ENCODE measurements at places on chromosomes 13 and 19.

- no peaks in the 10 kb centered on the region for H3K4me1 ChIP-seq
- H3K36me3 ChIP-seq: no peaks in the 10 kb centered on the region
- no peak for DNase-seq
- no peak overlapping the region for H3K27ac ChIP-seq
These were observed 369.7 kb upstream of the TSHZ3 start for GRCh38 chr19:31718898-31719297.

GRCh38 chr13:110402299-110403069, 95.4 kb downstream of the COL4A2 start:
- no peaks in the 10 kb centered on the region for H3K4me1 ChIP-seq
- no peak overlapping the region for H3K4me3 ChIP-seq
- 0 out of 2 replicates have a peak, but pooled peaks cover 2% of the 10 kb centered on the region for H3K27me3 ChIP-seq
- no peak for DNase-seq
- H3K27ac ChIP-seq: no peak overlapping the region

DNA sequence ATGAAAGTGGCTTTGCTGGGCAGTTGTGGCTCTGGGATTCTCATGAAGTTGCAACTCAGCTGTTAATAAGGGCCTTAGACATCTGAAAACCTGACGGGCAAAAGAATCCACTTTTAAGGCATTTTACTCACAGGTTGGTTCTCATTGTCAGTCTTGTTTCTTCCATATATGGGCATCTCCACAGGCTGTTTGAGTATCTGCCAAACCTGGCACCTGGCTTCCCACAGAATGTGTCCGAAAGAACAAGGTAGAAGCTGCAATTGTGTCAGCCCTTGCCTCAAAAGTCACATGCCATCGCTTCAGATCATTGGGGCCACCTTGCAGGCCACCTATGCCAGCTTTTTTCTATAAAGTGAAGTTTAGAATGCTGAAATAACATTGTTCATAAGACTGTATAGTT, 102.4 kb downstream of the KCTD12 start:
- no peaks in the 10 kb centered on the region for H3K4me1 ChIP-seq
- H3K4me3 ChIP-seq: no peak overlapping the region
- no peaks in the 10 kb centered on the region for H3K27me3 ChIP-seq
- H3K27ac ChIP-seq: no peak overlapping the region
- H3K36me3 ChIP-seq: no peaks in the 10 kb centered on the region
- no peak for DNase-seq

- H3K4me1 ChIP-seq: no peaks in the 10 kb centered on the region
- no peak overlapping the region for H3K4me3 ChIP-seq
- H3K36me3 ChIP-seq: no peaks in the 10 kb centered on the region
- peak; percentile 45 for DNase-seq
These were observed 42.4 kb upstream of the ZNF737 start for GRCh38 chr19:20607943-20608342.

- H3K36me3 ChIP-seq: no peaks in the 10 kb centered on the region
- H3K27me3 ChIP-seq: no peaks in the 10 kb centered on the region
- DNase-seq: no peak
These were observed 14.3 kb downstream of the VSTM2B start for GRCh38 chr19:29540114-29540513.

DNA sequence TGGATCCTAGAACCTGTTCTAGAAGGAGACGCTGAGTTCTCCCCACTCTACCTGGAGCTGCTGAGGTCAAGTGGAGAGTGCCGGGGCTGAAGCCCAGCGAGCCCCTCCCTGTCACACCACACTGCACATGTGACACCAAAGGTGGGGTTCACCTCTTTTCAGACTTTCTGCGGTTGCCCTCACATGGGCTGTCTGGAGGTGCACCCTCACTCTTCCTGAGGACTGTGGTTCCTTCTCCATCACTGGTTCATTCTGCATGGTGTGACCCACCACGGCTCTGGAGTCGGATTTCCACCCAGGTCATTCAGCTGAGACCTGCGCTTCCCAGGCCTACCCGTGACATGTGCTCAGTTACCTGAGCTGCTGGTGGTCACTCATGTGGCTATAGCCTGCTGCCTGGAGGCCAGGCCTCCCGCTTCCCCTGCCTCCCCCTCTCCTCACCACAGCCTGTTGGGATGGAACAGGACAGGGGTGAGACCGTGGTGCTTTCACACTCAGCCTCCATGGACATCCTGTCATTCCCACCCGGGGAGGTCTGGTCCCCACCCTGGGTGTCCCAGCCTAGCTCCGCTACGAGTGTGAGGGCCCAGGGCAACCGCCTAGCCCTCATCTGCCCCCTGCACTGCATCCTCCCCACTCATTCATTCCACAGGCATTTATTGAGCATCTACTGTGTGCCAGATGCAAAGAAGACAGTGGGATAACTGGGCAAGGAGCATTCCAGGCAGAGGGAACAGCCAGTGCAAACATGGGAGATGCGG, 605 bp upstream of the A1BG start:
- H3K27me3 ChIP-seq: no peaks in the 10 kb centered on the region
- H3K4me3 ChIP-seq: no peak overlapping the region
- H3K36me3 ChIP-seq: no peaks in the 10 kb centered on the region
- no peak overlapping the region for H3K27ac ChIP-seq
- H3K4me1 ChIP-seq: peaks cover 5% of the 10 kb centered on the region
- no peak for DNase-seq

GRCh38 chr19:33484226-33484774, 37.3 kb downstream of the PEPD start:
- no peak overlapping the region for H3K27ac ChIP-seq
- DNase-seq: no peak
- H3K36me3 ChIP-seq: no peaks in the 10 kb centered on the region
- no peak overlapping the region for H3K4me3 ChIP-seq

DNA sequence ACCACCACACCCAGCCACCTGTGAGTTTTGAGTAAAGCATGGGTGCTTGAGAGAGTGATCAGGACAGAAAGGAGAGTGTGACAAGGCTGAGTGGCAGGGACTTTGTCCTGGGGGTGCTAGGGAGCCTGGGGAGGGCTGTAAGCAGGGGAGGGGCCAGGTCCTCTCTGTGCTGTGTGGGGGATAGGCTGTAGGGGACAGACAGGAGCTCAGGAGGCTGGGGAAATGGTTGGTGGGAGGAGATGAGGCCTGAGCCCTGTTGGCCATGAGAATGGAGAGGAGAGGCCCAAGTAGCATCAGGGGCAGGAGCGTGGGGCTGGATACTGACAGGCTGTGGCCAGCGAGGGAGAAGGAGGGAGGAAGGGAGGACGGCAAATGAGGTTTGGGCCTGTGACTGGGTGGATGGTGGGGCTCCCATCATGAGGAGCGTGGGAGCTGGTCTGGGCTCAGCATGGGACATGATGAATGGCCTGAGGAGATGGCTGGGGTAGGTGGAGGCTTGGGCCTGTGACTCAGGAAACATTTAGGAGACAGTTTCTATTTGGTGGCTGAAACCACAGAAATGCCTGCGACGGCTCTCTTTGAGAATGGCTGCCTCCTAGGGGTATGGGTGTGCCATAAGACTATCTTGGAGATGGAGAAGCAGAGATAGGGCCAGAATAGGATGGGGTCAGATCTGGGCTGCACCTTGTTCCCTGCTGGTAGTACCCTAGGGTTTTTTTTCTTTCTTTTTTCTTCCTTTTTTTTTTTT, 25.0 kb downstream of the GRIN2D start:
- H3K4me1 ChIP-seq: no peaks in the 10 kb centered on the region
- H3K27ac ChIP-seq: no peak overlapping the region
- no peaks in the 10 kb centered on the region for H3K27me3 ChIP-seq
- no peak overlapping the region for H3K4me3 ChIP-seq
- H3K36me3 ChIP-seq: no peaks in the 10 kb centered on the region

- no peaks in the 10 kb centered on the region for H3K36me3 ChIP-seq
- no peak overlapping the region for H3K27ac ChIP-seq
- H3K4me1 ChIP-seq: peaks cover 3% of the 10 kb centered on the region
- DNase-seq: peak; percentile 83
- H3K4me3 ChIP-seq: no peak overlapping the region
These were observed 6.5 kb downstream of the RAB11B start for GRCh38 chr19:8396563-8397203.

DNA sequence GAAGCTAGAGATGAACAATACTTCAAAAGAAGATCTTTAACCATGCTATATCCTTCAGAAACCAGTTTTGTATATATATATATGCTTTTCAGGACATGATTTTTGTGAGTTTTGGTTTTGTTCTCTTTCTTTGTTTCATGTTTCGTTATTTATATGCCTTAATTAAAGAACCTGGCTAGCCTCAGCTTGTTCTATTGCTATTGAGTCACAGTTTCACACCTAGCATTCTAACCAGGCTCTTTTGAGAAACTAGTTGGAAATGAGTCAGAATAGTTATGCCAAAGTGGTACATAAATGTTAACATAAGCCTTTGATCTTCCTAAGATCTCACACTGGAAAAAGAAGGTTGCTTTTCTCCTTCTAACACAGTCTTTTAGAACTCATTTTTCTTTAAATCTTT, 1925.2 kb downstream of the OLFM4 start:
- no peak for DNase-seq
- no peaks in the 10 kb centered on the region for H3K36me3 ChIP-seq
- H3K27ac ChIP-seq: no peak overlapping the region
- no peaks in the 10 kb centered on the region for H3K4me1 ChIP-seq

GRCh38 chr13:40309881-40310280, 356.6 kb downstream of the FOXO1 start:
- DNase-seq: no peak
- H3K27ac ChIP-seq: no peak overlapping the region
- no peaks in the 10 kb centered on the region for H3K27me3 ChIP-seq
- no peak overlapping the region for H3K4me3 ChIP-seq

- H3K36me3 ChIP-seq: no peaks in the 10 kb centered on the region
- DNase-seq: no peak
- H3K4me1 ChIP-seq: no peaks in the 10 kb centered on the region
- H3K27ac ChIP-seq: no peak overlapping the region
- H3K27me3 ChIP-seq: no peaks in the 10 kb centered on the region
These were observed 17.8 kb downstream of the KCTD15 start for GRCh38 chr19:33814181-33815165.

- no peak overlapping the region for H3K4me3 ChIP-seq
- no peak for DNase-seq
- no peaks in the 10 kb centered on the region for H3K27me3 ChIP-seq
These were observed 252.4 kb downstream of the UQCRFS1 start for GRCh38 chr19:28960586-28960985.

- no peaks in the 10 kb centered on the region for H3K4me1 ChIP-seq
- no peaks in the 10 kb centered on the region for H3K27me3 ChIP-seq
- H3K27ac ChIP-seq: no peak overlapping the region
These were observed 90.1 kb downstream of the SLITRK6 start for GRCh38 chr13:85709072-85709471.

DNA sequence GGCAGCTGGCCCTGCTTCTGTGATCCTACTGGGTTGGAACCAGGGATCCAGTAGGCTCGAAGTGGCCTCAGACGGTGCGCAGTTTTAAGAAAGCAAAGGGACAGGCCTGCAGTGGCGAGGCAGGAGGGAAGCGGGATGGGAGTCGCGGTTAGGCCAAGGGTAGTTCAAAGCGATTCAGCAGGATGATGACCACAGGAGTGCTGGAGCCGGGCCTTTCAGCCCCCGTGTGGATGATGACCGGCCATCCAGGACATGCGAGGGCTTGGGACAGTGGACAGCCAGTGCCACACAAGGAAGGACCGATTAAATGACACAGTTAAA, 854 bp downstream of the RNASEH2B start:
- H3K27ac ChIP-seq: peak overlapping the region; percentile 74
- peak overlapping the region; percentile 93 for H3K4me3 ChIP-seq
- no peaks in the 10 kb centered on the region for H3K27me3 ChIP-seq
- no peak for DNase-seq
- H3K36me3 ChIP-seq: no peaks in the 10 kb centered on the region

- DNase-seq: no peak
- H3K27ac ChIP-seq: no peak overlapping the region
- H3K36me3 ChIP-seq: no peaks in the 10 kb centered on the region
- no peaks in the 10 kb centered on the region for H3K4me1 ChIP-seq
- H3K27me3 ChIP-seq: no peaks in the 10 kb centered on the region
- no peak overlapping the region for H3K4me3 ChIP-seq
These were observed 1077.7 kb upstream of the SLC10A2 start for GRCh38 chr13:104143760-104144416.

GRCh38 chr19:39127812-39128515, 2.4 kb downstream of the PAK4 start:
- no peak for DNase-seq
- no peak overlapping the region for H3K4me3 ChIP-seq
- H3K36me3 ChIP-seq: no peaks in the 10 kb centered on the region
- H3K27ac ChIP-seq: no peak overlapping the region
- peaks cover 20% of the 10 kb centered on the region for H3K4me1 ChIP-seq
- H3K27me3 ChIP-seq: no peaks in the 10 kb centered on the region

DNA sequence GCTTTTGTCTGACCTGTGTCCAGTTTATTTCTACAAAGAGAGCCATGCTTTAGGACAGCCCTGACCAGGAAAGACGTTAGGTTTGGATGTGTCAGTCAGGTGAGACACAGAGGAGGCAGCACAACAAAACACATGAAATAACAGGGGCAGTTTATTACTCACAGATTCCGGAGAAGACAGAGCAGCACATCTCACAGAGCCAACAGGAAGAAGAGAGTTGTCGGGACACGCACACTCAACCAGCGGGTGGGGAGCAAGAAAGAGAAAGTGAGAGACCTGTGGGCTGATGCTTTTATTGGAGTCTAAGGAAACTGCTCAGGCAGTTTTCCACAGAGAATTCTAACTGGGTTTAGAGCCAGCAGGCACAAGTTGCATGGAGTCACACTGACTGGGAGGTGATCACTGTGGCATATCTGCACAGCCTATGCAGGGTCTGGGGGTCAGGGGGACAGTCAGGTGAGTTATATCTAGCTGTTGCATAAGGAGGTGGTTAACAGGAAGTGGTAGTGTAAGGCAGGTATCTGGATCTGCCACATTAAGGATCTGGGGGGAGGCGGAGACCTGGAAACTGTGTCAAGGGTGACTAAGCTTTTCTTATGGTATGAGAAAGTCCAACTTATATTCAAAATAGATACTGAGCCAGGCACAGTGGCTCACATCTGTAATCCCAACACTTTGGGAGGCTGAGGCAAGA, 24.1 kb upstream of the CEACAM20 start:
- no peaks in the 10 kb centered on the region for H3K27me3 ChIP-seq
- no peaks in the 10 kb centered on the region for H3K4me1 ChIP-seq
- H3K27ac ChIP-seq: no peak overlapping the region
- no peak overlapping the region for H3K4me3 ChIP-seq
- H3K36me3 ChIP-seq: no peaks in the 10 kb centered on the region
- no peak for DNase-seq

- H3K36me3 ChIP-seq: peaks cover 48% of the 10 kb centered on the region
- H3K4me1 ChIP-seq: peaks cover 11% of the 10 kb centered on the region
- peak overlapping the region; percentile 84 for H3K4me3 ChIP-seq
- no peak overlapping the region for H3K27ac ChIP-seq
These were observed 1.3 kb downstream of the ZNF180 start for GRCh38 chr19:44498988-44499387.

- DNase-seq: no peak
- H3K4me3 ChIP-seq: no peak overlapping the region
- no peaks in the 10 kb centered on the region for H3K36me3 ChIP-seq
- no peaks in the 10 kb centered on the region for H3K27me3 ChIP-seq
These were observed 13.6 kb downstream of the KLF5 start for GRCh38 chr13:73072239-73072900.

- no peak overlapping the region for H3K4me3 ChIP-seq
- DNase-seq: no peak
- no peaks in the 10 kb centered on the region for H3K4me1 ChIP-seq
- no peaks in the 10 kb centered on the region for H3K36me3 ChIP-seq
- no peak overlapping the region for H3K27ac ChIP-seq
- no peaks in the 10 kb centered on the region for H3K27me3 ChIP-seq
These were observed 30.0 kb downstream of the GRIK5 start for GRCh38 chr19:42040031-42040430.
